Nucleus accumbens (tissue), 56 donors: ENCODE measurements at places on chromosomes 7 and 10.

DNA sequence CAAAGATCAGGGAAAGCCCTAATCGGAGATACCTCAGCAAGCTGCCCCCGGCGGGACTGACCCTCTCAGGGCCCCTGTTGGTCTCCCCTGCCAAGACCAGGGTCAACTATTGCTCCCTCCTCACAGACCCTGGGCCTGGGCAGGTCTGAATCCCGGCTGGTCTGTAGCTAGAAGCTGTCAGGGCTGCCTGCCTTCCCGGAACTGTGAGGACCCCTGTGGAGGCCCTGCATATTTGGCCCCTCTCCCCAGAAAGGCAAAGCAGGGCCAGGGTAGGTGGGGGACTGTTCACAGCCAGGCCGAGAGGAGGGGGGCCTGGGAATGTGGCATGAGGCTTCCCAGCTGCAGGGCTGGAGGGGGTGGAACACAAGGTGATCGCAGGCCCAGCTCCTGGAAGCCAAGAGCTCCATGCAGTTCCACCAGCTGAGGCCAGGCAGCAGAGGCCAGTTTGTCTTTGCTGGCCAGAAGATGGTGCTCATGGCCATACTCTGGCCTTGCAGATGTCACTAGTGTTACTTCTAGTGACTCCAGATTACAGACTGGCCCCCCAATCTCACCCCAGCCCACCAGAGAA is 24.1 kb downstream of the TBATA start:
- DNase-seq: no peak

DNA sequence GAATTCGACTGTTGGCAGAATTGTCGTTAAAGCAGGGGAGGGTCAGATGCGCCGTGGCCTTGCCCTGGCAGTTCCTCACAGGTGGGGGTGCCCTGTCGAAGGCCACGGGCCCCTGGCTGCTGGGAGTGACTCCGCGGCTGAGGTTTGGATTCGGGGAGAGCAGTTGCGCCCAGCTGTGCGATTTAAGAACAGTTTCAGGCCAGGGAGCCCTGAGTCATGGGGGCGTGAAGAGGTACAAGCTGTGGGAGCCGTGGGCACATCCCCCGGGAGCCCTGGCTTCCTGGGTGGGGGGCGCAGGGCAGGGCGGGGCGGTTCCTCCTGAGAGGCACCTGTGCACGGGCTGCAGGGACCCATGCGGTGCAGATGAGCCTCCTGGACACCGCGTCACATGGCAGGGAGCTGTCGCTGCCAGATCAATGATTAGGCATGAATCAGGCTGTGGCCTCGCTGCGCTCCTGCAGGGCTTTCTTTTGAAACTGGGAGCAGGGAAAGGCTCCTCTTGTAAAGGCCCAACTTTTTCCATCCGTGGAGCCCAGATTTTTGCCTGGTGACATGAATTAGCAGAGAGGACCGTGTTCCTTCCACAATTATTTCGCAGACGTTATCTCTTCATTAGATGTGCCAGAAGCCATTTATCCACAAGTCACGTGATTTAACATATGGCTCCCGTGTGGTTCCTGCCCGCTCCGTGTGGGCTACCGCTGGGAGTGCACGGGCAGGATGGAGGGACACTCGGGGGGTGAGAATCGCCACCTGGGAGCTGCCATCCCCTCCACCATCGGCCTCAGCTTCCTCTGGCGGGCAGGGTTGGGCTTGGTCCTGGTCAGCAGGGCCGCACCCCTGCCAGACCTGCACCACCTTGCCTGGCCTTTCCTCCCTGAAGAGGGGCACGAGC is 918 bp downstream of the PWWP2B start:
- DNase-seq: no peak

DNA sequence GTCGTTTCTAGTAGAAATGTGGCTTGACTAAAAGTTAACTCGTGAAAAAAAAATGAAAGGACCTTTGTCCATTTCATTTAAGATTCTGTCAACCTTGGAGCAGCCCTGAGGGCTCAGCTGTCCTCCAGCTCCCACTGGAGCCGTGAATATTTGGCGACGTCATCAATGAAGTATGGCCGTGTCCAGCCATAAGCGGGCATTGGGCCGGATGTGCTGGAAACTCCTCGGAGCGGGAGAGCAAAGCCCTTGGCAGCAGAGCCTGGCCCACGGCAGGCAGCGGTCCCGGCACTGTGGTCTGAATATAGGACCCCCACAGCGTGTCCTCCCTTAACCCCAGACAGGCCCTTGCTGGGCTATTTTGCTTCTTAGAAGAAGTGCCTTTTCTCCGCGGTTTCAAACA is 50.0 kb downstream of the JAKMIP3 start:
- DNase-seq: no peak

DNA sequence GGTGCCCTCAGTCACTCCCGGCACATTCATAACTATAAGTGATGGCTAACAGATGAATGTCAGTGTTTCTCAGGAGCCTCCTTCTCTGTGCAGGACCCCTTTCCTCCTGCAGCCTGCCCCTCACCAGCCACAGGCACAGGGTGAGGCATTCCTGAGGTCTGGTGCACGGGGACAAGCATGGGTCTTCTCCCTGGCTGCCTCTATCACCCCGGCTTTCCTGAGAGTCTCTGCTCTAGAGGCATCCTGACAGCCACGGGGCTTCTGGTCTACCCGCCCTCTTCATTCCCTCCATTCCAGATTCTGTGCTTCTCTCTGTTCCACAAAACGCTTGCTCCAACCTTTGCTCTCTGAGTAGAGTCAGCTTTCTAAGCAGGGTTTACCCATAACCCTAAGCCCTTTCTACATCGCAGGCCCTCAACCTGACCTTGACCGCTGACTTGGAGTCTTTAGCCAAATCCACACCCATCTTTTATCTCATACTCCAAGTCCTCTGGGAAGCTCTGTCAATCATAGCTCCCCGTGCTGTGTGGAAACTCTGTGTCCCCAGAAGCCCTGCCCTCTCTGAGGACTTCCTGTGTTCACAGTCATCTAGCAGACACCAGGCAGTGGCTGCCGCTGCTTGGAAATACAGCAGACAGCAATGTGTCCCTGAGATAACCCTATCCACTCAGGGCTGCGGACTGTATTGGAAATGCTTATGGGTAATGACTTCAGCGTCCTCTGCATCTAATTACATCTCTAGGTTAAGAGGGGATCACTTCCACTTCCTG is 159.0 kb downstream of the SFMBT2 start:
- no peak for DNase-seq

DNA sequence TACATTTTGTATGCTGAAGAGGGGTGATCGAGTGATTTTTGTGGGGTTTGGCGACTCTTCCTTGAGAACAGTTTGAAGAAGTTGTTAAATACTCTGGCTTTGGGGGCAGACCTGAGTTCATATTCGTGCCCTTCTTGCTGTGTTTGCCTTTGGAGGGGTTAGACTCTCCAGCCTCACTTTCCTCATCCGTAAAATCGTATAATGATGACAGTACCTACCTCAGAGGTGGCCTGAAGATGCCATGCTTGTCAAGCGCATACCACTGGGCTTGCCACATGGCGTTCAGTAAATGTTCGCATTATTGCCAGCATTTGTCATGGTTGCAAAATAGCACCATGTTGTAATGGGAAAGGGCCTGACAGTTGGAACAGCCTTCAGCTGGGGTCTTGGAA is 1.3 kb downstream of the STK17A start:
- DNase-seq: no peak

- DNase-seq: no peak
Measured at GRCh38 chr10:132514821-132515520, 22.6 kb upstream of the INPP5A start.

GRCh38 chr7:28008911-28009310 is 171.7 kb downstream of the JAZF1 start:
- no peak for DNase-seq
